ENCODE measurements at places on chromosomes 11 and 22.
A peak's percentile ranks its signal among the peaks of the same experiment; 100 is the strongest.

DNA sequence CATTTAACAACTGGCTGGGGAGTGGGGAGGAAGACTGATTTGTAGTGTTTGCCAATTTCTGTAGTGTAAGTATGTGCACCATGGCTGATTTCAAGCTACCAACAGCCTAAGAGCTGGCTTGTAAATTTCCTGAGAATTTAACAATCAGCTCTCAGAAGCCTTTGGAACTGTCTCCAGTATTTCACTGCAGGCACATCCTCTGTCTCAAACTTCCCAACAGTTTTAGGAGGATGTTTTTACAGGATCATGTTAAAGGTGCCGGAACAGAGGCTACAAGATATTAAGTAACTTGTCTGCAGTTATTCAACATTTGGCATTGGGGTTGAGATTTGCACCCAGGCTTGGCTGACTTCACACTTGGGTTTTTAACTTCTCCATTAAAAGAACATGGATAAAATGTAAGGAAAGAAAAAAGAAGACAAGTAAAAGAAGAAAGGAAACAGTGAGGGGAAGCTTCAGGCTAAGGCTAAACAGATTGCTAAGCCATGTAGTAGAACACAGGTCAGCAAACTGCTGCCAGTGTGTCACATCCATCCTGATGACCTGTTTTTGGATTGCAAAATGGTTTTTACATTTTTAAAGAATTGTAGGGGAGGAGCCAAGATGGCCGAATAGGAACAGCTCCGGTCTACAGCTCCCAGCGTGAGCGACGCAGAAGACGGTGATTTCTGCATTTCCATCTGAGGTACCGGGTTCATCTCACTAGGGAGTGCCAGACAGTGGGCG is 204.8 kb upstream of the SESN3 start:
- DNase-seq: no peak

- no peak for DNase-seq
These were observed 55.2 kb downstream of the NECTIN1 start for GRCh38 chr11:119673759-119674336.

DNA sequence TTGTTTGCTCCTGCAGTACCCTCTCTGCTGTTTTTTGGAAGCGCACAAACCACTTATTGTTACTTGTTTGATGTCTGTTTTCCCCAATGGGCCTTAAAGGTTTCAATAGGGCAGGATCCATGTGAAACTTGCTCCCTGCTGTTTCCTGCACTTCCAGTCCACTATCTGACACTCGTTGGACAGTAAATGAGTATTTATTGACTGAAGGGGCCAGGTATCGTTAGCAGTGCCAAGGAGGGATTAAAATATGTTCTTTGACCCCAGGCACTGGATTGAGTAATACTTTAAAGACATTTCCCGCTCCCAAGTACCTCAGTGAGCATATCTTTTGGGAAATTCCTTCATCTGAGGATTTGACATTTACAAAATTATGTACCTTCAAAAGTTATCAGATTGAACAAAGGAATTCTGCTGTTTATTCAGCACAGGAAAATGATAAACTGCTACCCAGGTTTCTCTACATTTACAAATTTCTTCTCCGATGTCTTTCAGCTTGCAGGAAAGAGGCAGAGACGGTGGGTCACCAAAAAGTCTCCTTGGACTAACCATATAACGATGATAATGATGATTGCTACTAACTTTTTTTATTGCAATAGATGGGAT is 23.3 kb upstream of the OR9Q2 start:
- no peak for DNase-seq

DNA sequence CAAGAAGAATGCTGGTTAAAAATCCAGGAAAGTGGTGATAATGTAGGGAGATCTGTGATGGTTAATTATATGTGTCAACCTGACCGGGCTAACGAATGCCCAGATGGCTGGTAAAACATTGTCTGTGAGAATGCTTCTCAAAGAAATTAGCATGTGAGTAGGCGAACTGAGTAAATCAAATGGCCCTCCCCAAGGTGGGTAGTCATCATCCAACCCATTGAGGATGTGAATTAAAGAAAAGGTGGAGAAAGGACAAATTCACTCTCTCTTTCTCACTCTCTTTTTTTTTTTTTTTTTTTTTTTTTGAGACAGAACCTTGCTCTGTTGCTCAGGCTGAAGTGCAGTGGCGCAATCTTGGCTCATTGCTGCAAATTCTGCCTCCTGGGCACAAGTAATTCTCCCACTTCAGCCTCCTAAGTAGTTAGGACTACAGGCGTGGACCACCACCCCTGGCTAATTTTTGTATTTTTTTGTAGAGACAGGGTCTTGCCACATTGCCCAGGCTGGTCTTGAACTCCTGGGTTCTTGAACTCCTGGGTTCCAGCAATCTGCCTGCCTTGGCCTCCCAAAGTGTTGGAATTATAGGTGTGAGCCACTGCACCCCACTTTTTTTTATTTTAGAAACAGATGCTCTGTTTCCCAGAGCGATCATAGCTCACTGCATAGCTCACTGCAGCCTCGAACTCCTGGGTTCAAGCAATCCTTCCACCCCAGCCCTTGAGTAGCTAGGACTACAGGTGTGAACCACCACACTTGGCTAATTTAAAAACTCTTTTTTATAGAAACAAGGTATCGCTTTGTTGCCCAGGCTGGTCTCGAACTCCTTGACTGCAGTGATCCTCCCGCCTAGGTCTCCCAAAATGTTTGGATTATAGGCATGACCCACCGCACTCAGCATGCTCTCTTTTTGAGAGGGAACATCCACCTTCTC is 22.0 kb upstream of the P2RY6 start:
- DNase-seq: no peak

GRCh38 chr11:122036018-122036417 is 80.0 kb downstream of the BLID start:
- no peak for DNase-seq

DNA sequence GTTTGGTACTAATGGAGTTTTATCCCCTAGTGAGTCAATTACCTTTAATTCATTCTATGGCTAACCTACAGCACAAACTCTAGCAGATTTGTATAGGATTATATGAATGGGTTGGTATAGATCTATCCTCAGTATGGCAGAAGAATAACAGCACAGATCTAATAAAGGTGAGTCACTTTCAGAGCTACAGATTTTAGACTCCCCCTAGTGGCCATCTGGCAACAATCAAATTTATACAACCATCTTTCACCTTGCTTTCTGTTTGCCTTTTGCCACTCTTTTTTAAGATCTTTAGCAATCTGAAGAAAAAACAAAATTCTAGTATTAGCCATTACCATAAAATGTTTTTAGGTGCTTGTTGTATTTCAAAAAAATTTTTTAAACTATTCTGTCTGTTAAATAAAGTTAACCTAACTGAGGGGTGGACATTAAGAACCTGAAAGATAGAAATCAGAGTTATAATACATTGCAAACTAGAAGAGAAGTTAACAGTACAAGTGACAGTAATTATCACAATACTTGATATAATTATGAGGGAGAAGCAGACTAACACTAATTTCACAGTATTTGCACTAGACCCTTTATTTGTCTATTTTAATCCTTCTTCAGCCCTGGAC is 25.8 kb downstream of the DDIAS start:
- DNase-seq: peak; percentile 41

- DNase-seq: no peak
These were observed 5.7 kb downstream of the PIK3IP1 start for GRCh38 chr22:31286360-31287255.

GRCh38 chr11:100484948-100485347 is 202.1 kb upstream of the ARHGAP42 start:
- no peak for DNase-seq
